ENCODE measurements at places on chromosomes 1 and 21.

DNA sequence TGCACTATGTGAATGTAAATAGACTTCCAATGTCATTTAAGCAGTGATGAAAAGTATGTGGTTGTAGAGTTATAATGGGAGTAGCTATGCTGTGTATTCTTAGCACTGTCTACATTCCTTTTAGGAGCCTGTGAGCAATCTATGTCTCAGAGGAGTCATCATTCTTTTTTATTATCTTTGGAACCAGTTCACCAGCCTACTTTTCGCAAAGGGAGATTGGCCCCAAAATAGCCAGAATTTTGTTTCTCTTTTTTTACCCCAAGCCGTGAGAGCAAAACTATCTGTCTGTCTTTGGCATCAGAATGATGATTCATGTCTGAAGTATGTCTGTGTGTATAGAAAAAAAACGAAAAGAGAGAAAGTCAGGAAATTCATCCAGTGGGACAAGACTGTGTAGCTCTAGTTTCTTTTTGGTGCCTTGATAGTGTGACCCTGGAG, 44.2 kb downstream of the OSBPL9 start:
- DNase-seq, result no peak

DNA sequence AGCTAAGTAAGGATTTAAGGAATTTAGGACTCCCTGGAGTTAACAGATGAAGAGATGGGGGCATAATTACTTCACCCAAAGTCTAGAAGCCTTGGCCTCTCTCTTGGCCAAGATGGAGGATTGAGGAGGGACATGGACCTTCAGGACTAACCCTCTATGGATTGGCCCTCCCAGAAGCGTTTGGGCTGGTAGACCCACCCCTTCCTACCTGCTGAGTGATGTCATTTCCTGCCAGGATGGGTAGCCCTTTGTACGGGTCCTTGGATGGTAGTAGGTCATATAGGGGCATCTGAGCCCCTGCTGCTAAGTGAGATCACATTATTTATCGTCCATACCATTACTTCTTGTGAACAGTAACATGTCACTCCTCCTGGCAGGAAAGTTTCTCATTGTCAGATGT, 17.7 kb downstream of the LURAP1 start:
- DNase-seq, result no peak

GRCh38 chr1:8753736-8754135, 63.7 kb downstream of the RERE start:
- DNase-seq, result no peak

DNA sequence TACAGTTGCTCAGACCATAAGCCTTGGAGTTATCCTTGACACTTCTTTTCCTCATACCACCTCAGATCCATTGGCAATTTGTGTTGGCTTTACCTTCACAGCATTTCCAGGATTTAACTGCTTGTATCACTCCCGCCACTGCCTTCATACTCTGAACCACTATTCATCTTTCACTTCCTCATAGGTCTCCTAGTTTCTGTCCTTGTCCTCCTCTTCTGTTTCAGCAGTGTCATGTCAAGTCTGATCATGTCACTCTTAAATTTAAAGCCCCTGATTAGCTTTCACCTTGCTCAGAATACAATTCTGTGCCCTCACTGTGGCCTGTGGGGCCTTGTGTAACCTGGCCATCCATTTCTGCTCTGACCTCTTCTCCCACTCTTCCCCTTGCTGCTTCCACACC, 34.7 kb upstream of the C1orf115 start:
- DNase-seq, result no peak

GRCh38 chr1:211870156-211870555, 39.6 kb upstream of the LPGAT1 start:
- no peak for DNase-seq

GRCh38 chr1:67429528-67430357, 459 bp downstream of the SERBP1 start:
- no peak for DNase-seq

Measured in SIG-M5 (cell line).